Transverse colon (tissue), 4 donors: ENCODE measurements at places on chromosomes 7 and 10. TPM values are rescaled to one million over a fixed set of nuclear protein-coding genes. Genes with fewer than 3 reads are reported as not detected.

GRCh38 chr10:112774210-112774609, 175.8 kb upstream of the TCF7L2 start:
- no peak for DNase-seq

- DNase-seq = no peak
These were observed 198.0 kb upstream of the NEBL start for GRCh38 chr10:21095073-21095472.

DNA sequence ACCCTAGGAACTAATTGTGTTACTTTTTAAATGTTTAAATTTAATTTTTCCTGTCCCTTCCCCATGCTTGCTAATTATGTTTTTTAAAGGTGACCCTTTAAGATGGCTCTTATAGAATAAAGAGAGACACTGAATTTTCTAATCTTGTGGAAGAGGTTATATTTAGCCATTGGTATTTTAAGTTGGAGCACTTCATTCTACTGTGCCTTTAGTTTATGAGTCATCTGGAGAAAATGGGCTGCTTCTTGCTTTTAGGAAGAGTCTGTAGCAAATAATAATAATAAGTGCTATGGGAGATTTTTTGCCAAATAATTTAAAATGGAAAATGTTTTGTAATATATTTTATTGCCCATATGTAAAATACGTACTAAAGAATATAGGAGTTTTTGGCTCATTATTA, 139.7 kb downstream of the ADK start:
- DNase-seq = no peak

- DNase-seq = no peak
These were observed 23.0 kb downstream of the KNDC1 start for GRCh38 chr10:133182791-133183645.

- no peak for DNase-seq
These were observed 374.0 kb upstream of the STEAP1 start for GRCh38 chr7:89780291-89780690.

Gene FBXL13
- 1.9 TPM for total RNA-seq

DNA sequence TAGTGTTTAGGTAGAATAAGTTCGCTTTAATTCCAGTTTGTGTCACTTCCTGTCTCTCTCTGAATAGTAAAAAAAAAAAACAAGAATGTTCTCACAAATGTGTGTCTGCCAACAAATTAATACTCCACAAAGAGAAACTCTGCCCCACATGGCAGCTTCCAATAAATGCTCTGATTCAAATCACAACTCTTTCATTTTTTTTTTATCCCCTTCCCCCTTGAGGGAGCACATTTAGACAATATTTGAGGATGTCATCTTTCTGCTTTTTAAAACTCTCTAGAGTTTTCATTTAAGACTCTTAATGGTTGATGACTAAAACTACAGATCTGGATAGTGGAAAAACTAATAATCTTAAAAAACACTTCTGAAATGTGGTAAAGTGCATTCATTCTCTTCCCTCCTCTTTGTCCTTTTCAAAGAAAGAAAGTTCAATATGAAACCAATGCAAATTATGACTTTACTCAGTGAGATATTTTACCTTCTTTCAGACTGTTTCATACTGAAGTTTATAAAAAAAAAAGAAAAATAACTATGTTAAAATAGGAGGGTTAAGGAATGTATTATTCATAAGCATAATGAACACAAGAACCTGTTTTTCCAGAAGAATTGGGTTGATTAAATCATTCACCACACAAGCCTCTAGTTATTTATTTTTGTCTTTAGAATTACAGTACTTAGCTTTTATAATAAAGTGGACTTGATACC, 42.3 kb downstream of the ARID5B start:
- DNase-seq = no peak

- DNase-seq = peak; percentile 28
These were observed 266.3 kb downstream of the RPS24 start for GRCh38 chr10:78299851-78300468.

DNA sequence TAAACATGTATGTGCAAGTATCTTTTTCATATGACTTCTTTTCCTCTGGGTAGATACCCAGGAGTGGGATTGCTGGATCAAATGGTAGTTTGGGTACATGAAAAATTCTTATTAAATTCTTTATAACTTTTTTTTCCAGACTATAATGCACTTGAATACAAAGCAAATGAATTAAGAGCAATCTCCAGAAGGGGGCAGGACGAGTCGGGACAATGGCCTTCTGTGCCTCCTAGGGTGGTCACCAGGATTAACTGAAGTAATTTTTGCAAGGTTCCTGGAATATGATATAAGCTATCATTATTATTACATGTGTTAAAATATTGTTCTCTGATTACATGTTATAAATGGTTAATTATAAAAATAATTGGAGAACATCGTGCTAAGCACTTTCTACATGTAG, 127.2 kb downstream of the PPP1R17 start:
- DNase-seq = no peak

DNA sequence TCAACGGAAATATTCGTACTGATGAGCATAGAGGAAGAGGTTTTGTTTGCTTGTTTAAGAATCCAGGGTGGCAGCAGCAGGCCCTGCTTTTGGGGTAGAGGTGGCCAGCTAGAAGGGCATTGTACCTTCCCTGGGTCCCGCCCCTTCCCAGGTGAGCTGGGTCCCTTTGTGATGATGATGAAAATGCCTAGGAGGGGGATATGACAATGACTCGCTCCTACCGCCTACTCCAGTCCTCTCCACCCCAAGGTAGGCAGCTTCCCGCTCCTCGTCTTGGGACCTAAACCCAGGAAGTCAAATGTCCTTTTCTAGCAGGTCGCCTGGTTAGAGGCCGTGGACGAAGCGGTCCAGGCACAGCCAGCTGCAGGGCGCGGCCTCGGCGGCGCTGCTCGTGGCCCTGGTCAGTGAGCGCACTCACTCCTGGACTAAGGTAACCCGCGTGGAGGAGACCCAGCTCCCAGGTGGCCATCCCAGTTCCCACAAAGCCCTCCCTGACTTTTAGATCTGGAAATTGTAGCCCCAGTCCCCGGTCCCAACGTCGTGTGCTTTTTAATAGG, 141.4 kb downstream of the LSMEM1 start:
- DNase-seq = no peak

- no peak for DNase-seq
These were observed 14.3 kb downstream of the HKDC1 start for GRCh38 chr10:69234447-69234846.

DNA sequence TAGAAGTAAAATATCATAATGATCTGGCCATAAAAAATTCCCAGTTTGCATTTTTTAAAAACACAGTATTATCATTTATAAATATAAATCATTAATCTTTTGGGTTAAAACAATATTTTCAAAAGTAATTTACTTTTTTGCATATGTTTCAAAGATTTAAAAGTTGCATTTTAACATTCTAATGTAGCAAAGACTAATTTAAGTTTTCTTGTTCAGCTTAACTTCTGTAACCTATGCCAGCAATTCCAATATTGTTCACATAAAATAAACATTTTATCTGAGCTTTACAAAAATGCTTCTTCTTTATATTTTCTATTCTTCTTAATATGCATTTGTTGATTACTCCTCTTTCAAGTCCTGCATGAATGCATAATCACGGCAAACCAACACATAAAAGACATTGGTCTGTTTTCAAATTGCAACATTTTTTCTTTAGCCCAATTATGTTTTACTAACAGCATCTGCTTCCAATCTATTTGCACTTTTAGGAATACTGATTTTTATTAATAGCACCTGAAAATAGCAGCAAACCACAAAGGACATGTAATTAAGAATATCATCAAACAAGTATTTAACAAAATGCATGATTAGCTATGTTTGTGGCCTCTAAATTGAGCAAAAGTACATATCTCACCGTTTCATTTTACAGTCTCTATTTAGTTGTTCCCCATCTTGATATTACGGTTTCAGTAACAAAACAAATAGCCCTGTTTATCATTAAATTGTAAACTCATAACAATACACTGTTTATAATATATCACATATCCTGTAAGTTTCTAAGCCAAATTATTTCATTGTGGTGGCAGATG, 286.9 kb upstream of the NFE2L3 start:
- no peak for DNase-seq

GRCh38 chr10:96570983-96571964, 15.5 kb downstream of the TM9SF3 start:
- DNase-seq = no peak

Gene NANOS1
- total RNA-seq = 0.20 TPM

DNA sequence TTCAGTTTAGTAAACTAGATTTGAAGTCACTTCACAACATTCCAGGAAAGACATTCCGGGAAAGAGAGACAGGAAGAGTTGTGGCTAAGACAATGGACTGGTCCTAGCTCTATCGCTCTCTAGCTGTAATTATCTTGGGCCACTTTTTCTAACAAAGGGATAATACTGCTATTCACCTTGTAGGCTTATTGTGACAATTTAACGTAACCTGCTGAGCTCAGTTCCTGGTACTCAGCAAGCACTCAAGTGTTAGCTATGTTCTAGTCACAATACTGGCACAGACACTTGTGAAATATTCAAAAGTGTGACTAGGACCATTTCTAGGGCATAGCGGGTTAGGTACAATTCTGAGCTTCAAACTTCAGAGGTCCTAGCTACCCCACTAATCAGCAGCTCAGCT, 12.0 kb upstream of the NRCAM start:
- no peak for DNase-seq

GRCh38 chr7:108611268-108611667, 41.6 kb downstream of the DNAJB9 start:
- DNase-seq = no peak

DNA sequence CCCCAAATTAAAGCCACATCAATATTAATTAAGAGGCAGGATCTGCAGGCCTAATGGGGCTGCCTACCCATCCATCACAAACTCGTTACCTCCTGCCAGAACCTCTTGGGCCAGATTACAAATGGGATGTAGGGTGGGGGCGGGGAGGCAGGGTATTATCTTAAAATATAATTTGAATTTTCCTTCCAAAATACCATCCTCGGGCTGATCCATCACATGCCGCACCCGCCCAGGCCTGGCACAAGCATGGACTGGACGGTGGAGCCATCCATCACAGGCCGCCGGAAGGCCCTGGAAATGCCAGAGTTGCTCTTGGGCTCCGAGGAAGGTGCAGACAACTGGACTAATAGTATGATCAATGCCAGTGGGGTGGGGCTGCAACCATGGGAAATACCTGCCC, 212.8 kb downstream of the GRID1 start:
- DNase-seq = no peak

Gene CALN1
- not detected for total RNA-seq

DNA sequence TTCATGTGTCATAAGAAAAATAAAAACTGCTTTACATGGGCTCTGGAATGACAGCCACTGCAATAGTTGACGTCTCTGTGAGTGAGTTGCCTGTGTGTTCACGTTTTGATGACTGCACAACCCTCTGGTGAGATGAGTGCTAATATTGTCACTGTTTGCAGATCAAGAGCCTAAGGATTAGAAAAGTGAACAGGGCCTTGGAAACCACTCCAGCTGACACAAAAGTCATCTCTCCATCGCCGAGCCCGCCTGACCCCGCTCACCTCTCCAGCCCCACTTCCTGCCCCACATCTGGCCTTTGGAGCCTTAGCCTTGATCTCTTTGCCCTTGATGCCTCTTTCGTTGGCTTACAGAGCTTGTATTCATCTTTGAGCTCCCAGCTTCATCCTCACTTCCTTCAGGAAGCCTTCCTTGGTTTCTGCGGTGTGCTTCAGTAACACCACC, 351.7 kb downstream of the TCERG1L start:
- DNase-seq = no peak

- no peak for DNase-seq
These were observed 194.4 kb downstream of the TPST1 start for GRCh38 chr7:66399566-66399965.

Gene SRI
- 550 TPM for total RNA-seq

DNA sequence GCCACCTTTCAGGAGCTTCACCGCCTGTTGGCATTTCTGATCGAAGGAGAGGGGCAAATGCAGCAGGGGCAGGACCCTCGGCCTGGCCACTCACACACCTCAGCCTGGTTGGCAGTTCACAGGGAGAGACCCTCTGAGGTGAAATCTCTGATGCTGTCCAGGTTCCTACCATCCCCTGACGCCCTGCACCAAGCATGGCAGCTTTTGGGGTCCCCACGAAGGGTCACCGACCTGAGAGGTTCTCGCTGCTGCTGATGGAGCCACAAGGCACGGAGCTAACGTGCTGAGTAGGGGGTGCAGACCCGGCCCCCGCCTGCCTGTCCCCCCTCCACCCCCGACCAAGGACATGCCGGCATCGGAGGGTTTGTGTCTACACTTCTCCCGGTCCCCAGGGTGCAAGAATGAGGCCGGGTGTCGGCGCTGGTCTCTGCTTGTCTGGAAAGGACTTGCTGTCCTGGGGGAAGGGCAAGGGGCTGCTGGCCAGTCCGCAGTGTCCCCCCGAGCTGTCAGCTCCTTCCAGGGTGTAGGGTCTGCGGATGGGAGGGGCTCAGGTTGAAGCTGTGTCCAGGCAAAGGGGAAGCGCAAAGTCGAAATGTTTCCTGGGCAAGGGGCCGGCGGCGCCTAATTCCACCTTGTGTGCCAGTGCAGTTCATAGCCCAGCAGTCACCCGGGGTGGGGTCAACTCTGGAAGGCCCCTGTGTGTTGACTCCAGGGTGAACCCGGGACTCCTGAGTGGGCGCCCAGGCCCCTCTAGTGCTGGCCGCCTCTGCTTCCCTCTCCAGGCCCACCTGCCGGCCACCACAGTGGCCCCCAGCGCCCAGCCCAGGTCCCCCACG, 132.6 kb downstream of the DNAJB6 start:
- no peak for DNase-seq

Gene FKBP9
- 191 TPM for total RNA-seq

GRCh38 chr7:24956021-24956420, 24.0 kb downstream of the OSBPL3 start:
- DNase-seq = no peak

Gene CHCHD1
- total RNA-seq = 14.2 TPM

Gene GIMAP7
- total RNA-seq = 4.6 TPM

DNA sequence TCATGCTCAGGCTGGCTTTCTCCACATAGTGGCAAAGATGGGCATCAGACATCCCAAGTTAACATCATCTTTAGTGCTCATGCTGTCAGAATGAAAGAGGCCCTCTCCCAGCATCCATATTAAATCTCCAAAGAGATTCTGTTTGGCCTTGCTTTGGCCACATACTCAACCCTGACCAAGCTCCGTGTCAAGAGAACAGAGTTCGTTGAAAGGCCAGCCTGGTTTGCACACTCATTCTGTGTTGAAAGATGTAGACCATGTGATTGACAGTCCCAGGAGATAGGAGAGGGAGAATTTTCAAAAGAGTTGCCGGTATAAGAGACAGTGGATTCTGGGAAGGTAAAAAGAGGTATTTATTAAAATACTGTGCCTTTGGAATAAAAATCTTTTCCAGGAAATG, 19.7 kb downstream of the MET start:
- DNase-seq = no peak

Gene OPALIN
- total RNA-seq = not detected

Gene IL6
- total RNA-seq = 10.8 TPM

Gene CYP3A7
- 0.96 TPM for total RNA-seq
